Stimulated activated CD4-positive, alpha-beta T cell treated with anti-CD3 and anti-CD28 coated beads, Interleukin-1b, Interleukin-23, amount 100 ng/mL, for 1 hour (primary cell): ENCODE measurements at places on chromosomes 3 and 15.

DNA sequence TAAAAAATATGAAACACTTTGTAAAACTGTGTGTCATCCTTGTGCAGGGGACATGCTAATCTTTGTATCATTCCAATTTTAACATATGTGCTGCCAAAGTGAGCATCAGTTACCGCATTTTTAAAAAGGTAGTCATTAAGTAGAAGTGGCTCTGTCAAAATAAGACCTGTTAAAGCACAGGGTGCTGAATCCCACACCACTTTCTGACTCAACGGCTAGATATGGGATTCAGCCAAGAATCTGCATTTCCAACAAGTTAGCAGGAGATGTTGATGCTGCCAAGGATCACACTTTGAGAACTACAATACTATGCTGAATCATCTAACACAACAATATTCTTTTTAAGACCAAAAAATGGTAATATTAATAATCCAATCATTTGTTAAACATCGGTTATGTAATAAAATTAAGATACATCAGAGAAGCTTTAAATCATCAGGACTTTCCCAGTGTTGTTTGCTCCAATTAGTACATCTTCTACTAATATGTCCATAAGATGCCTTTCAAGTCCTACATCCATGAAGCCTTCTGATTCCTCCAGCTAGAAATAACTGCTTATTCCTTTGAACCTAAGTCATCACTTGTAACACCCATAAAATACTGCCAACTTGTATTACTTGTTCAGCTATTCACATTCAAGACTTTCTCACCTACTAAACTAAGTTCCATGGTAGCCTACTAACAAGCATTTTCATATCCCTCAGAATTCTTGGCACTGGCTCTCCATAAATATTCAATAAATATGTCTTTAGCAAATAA, 71.1 kb downstream of the TBL1XR1 start:
- no peak for DNase-seq

DNA sequence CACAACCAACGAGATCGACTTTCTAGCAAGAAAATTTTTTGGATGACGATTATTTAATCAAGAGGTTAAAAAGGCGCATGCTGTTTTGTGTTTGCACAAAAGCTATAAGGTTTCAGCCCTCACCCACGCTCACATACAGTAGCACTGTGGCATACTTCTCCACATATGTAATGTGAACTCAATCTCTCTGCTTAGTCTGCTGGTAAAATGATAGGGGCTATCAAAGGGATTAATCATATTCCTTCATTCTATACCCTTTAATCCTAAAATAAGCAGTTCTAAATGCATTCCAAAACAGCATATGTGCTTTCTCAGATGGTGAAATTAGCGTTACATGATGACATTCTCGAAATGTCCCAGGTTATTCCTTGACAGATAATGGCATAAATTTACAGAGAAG, 196.9 kb upstream of the PRICKLE2 start:
- no peak for DNase-seq

DNA sequence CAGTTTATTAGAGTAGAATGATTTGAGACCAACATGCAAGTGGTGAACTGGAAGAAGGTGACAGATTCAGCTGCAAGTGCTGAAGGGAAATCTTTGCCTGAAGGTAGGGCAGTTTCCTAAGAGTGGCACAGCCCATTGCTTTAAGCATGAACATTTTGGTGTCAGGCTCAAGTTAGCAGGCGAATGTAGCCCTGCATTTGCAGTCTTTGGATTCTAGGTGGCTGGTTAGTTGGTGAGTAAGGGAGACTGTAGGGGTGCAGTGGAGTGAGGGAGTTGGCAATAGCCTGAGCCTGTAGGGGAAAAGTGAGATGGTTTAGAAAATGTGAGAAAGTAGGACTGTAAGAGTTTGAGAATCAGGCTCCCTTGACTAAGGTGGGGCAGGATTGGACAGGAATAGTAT, 29.7 kb downstream of the UBE2E2 start:
- DNase-seq: no peak

- DNase-seq: no peak
Observed at GRCh38 chr15:42001236-42001635, 19.6 kb downstream of the PLA2G4E start.

- DNase-seq: no peak
Observed at GRCh38 chr3:142724682-142725356, 985 bp downstream of the TRPC1 start.

DNA sequence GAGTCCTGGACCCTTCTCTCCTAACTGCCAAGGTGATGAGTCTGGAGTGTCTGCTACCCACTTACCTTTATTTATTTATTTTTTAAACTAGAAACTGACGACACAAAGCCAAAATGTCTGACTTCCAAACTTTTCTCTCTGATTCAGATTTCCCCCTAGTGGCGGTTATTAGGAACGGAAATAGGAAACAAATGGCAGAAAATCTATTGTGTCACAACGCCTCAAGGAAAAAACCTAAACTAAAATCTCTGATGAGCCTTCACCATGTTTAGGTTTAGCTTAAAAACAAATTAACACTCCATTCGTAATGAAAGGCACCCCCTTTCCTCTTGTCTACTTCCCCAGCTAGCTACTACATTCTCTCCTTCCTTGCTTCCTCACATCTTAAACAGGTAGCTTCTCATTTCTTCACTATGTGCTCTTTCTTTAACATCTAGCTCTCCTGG, 94.0 kb upstream of the MEX3B start:
- no peak for DNase-seq

- no peak for DNase-seq
Observed at GRCh38 chr3:171748064-171748924, 62.0 kb downstream of the PLD1 start.

DNA sequence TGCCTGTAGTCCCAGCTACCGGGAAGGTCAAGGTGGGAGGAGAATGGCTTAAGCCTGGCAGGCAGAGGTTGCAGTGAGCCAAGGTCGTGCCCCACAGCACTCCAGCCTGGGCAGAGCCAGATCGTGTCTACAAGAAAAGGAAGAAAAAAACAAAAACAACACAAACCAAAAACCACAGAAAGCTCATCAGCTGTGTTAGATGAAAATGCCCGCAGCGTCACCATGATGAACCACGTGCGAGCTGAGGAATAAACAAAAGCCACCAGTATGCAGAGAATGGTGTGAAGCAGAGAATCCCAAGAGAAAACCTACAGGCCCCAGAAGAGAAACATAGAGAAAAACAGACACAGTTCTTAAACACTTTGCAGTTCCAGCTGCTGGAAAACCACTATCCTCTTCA, 19.7 kb upstream of the TM4SF19 start:
- no peak for DNase-seq
